ENCODE measurements at places on chromosomes 6 and 20.

DNA sequence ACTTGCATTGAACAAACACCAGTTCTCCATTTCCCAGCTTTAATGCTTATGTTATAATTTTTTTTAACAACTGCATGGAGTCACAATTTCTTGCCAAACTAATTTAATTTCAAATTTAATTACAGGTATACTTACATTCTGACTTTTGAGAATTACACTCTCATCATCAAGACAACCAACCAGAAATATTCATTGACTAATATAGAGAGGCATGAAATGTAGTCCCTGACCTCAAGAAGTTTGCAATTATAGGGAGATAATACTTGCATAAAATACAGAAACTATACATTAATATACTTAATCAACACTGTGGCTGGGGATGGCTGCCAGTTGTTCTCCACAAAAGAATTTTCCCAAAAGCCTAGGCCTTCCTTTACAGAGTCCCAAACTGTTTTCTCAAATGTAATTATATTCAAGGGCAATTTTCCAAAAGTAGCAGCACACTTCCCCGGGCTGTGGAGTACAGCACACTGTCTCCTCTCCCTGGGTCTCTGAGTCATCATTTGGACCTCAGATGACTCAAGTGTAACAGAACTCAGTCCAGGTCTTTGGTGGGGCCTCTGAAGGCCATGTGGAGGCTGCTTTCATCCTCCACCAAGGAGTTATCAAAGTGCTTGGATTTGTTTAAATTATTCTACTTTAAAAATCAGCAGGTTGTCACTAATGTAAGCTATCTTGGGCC, 114.1 kb downstream of the KIF16B start:
- DNase-seq: peak; percentile 39

GRCh38 chr6:398558-399078, 7.1 kb downstream of the IRF4 start:
- DNase-seq: no peak

GRCh38 chr6:22332711-22333110, 35.9 kb upstream of the PRL start:
- no peak for DNase-seq

- DNase-seq: no peak
Observed at GRCh38 chr20:18225632-18226031, 62.7 kb upstream of the ZNF133 start.

GRCh38 chr6:143241911-143242310, 181.2 kb downstream of the AIG1 start:
- no peak for DNase-seq

DNA sequence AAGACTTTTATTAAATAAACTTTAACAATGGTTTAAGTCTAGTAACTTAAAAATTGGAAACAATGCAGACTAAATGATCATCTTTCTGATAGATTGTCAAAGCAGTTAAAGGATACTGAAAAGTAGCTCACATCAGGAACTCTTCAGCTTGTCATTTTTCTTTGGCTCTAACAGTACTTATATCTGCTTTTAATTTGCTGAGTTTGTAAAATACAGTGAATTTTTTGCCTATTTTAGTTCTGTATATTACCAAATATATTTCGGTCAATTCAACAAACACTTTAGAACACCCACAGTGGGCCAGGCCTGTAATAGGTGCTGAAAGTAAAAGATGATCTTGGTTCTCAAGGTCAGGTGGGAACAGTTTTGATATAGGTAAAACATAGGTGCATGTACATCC, 22.3 kb downstream of the MKKS start:
- no peak for DNase-seq

DNA sequence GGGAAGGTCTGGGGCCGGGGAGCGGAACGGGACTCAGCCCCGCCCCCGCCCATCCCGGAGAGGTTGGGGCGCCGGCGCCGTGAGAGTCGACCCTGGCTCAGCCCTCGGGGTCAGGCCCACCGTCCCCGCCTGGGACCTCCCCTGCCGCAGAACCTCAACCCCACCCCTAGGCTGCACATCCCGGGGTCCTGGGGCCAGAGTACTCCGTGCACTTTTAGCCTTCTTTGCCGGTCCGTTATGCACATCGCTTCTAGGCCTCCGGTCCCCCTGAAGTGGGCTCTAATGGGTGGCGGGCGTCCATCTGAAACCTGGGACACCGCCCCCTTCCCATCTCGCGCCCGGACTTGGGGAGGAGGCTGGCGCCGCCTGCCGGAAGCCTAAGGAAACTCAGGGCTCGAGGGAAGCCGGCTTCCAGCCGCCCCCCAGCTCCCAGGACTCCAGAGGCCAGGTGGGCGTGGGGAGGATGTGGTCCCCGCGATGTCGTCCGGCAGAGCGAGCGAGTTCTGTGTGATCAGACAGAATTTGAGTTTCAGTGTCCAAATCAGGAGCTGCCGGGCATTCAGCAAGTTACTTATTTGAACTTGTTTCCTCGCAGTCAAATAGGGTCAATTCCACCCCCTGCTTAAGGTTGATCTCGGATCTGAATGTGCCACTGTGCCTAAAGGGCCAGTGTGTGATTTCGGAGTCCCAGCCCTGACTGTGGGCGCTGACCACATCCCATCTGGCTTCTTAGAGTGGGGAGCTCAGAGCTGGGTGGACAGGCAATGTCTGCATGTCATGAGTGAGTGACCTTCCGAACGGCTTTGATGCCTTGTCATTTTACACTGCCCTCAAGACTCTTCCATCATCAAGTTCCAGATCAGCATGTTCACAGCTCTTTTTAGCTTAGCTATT, 47.6 kb downstream of the CPXM1 start:
- DNase-seq: peak; percentile 57

DNA sequence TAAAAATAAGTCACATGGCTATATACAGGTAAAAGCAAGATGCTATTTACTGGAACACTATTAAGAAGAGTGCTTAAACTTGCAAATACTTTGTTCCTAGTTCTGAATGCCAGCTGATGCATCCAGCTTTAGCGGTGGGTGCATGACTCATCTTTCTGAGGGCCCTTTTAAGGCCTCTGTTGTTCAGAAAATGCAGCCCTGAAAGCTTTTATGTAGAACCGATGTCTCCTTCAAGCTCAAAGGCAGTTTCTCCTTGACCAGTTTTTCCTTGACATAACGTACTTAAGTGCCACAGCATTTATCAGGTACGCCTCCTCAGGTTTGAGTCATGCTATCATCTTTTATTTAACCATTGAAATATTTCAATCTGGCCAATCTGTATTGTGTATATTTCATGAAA, 82.8 kb downstream of the MLIP start:
- no peak for DNase-seq

- no peak for DNase-seq
Observed at GRCh38 chr6:110859335-110859792, 15.2 kb upstream of the AMD1 start.

DNA sequence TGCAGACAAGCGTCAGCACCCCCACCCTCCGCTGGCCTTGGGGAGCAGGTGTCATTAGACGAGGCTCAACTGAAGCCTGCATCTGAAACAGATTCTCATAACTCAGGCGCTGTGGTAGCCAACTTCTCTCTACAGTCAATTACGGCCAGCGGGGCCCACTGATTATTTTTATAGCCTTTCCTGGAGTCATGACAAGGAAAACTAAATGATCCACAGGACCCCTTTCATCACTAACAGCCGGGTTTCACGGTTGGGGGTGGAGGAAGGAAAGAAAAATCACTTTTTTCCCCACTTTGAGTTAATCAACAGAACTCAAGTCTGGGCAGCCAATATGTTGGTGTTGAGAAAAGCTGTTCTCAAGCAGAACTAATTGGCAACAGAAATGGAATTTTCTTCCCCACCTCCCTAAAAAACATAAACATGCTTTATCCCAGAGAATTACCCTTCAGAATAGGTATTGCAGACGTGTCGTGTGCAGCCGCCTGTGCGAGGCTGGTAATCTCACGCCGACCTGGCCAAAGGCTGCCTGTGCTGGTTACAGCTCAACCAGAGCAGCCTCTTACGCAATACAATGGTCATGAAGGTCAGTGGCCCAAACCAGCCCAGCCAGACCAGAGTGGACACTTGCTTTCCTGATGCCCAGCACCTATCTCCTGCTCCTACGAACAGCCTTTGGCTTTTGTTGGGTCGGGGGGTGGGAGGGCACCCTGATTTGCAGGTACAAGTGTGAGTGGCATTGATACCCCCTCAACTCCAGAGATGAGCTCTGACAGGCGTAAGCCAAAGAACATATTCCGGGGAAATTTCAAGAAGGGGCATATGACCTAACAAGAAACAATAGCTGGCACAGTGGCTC, 11.0 kb downstream of the RIPOR3 start:
- peak; percentile 70 for DNase-seq

DNA sequence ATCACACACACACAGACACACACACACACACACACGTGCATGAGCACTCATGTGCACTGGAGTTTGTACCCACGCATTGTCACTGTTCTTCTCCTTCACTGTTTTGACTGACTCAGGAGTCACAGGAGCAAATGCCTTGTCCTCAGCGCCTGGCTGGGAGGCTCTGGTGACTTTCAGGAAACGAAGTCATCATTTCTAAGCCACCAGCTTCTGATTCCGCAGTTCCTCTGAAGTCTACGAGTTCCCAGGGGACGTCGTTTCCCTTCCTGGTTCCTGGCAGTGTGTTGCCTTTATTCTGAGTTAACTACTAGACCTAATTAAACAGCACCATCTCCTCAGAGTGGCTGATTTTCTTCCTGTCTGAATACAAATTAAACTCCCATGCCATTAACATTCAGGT, 82.2 kb upstream of the PMEPA1 start:
- DNase-seq: peak; percentile 47

DNA sequence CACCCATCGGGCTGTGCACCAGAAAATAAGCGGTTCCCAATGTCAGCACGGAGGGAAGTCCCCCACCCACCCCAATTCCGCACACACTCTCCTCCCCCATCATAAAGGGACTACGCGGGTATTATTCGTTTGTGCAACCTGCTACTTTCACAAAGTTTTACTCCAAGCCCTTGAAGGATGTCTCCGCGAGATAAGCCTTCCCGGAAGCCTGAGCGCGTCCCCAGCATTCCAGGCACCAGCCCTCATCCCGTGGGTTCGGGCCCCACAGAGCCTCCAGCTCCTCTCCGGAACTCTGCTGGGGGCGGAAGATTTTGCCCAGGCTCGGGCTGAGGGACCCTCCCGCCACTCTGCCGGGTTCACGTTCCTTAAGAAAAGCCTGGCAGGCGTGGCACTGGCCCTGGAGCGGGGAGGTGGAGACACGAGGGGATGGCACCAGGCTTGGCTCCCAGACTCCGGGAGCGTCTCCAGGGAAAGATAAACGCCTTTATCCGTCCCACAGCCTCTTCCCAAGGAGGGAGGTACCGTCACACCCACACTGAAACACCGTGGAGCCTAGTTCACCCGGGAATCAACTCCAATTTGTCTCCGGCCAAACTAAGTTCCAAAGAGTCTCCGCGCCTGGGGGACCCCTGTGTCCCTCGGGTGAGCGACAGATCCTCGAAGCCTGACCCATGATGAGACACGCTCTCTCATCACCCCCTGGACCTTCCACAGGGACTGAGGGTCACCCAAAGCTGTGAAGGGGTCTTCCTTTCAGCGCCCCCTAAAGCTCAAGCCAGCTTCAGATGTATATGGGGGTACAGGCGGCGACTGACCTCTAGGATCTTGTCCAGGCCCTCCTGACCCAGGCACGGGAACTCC, 934 bp downstream of the KCNK5 start:
- DNase-seq: no peak

DNA sequence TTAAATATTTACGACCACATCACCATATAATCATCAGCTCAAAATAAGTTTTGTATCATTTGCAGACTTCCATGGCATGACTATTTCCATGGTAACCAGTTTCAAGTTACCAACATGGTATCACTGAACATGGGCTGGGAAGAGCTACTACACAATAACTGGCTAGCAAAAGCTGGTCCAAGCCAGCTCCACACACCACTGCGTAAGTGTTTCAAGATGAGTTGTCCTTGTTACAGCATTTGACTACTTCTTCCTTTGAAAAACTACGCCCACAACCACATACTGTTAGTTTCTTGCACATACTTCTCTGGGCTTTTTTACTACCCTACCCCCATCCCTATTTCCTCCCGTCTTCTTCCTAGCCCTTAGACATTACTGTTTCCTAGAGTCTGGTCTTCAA, 8.5 kb downstream of the CD164 start:
- no peak for DNase-seq

GRCh38 chr6:69894578-69895347, 28.4 kb downstream of the COL19A1 start:
- DNase-seq: no peak

- no peak for DNase-seq
Observed at GRCh38 chr20:5364136-5364821, 47.5 kb upstream of the PROKR2 start.

DNA sequence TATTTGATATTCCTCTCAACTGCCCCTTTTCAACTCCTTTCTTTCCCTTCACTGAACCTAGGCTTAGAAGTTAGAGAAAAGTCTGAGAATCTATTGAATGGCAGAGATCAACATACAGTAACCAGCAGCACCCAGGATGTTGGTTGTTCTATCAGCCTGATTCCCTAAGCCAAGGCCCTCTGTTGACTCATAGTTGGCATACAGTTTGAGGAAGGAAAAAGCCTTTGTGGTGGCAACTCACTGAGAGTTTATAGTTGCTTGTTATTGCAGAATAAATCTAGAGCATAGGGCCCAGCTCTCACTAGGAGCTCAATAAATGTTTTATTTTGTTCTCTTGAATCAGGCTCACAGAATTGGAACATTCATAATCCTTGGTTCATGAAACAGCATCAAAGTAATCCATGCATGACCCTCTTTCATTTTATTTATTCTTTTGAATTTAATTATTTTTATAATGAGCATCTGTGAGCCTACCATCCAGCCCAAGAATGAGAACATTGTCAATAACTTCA, 119.1 kb upstream of the ADGRF1 start:
- no peak for DNase-seq

DNA sequence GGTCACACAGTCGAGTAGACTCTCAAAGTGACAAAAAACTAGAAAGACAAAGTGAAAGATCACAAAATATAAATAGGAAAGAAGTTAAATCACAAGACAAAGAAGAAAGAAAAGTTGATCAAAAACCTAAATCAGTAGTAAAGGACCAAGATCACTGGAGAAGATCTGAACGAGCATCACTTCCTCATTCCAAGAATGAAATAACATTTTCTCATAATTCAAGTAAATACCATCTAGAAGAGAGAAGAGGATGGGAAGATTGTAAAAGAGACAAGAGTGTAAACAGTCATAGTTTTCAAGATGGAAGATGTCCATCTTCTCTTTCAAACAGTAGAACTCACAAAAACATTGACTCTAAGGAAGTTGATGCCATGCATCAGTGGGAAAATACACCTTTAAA, 31.6 kb upstream of the GJA10 start:
- DNase-seq: no peak

GRCh38 chr20:53708129-53708968, 114.7 kb upstream of the ZNF217 start:
- no peak for DNase-seq

GRCh38 chr20:51639206-51639832, 96.8 kb upstream of the NFATC2 start:
- peak; percentile 73 for DNase-seq

- no peak for DNase-seq
Observed at GRCh38 chr6:2979819-2980464, 8.6 kb upstream of the SERPINB6 start.

GRCh38 chr6:110545081-110545872, 68.9 kb upstream of the SLC22A16 start:
- no peak for DNase-seq

GRCh38 chr20:54646156-54646517, 170.7 kb downstream of the DOK5 start:
- DNase-seq: no peak

- no peak for DNase-seq
Observed at GRCh38 chr20:50528804-50529351, 18.7 kb downstream of the PTPN1 start.

GRCh38 chr20:13800728-13801134, 15.9 kb downstream of the NDUFAF5 start:
- DNase-seq: peak; percentile 96
